ENCODE measurements at places on chromosomes 6 and 20.
A peak's percentile ranks its signal among the peaks of the same experiment; 100 is the strongest.

DNA sequence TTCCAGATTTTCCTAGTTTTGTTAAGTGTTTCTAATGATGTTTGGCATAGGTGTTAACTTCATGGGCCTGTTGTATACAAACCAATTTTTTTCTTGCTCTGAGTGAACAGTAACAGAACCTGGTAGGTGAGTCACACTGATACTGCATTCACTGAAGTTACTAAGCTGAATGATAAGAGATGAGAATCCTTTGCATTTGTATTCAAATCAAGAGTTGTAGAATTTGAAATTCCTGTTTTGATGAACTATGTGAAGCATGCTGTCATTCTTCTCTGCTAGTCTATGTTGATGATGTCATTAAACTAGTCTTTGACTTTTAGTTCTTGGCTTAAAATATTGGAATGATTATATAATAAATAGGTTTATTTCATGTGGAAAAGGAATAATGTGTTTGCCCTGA lies 37.9 kb downstream of the PTPRA start:
- no peak for DNase-seq

DNA sequence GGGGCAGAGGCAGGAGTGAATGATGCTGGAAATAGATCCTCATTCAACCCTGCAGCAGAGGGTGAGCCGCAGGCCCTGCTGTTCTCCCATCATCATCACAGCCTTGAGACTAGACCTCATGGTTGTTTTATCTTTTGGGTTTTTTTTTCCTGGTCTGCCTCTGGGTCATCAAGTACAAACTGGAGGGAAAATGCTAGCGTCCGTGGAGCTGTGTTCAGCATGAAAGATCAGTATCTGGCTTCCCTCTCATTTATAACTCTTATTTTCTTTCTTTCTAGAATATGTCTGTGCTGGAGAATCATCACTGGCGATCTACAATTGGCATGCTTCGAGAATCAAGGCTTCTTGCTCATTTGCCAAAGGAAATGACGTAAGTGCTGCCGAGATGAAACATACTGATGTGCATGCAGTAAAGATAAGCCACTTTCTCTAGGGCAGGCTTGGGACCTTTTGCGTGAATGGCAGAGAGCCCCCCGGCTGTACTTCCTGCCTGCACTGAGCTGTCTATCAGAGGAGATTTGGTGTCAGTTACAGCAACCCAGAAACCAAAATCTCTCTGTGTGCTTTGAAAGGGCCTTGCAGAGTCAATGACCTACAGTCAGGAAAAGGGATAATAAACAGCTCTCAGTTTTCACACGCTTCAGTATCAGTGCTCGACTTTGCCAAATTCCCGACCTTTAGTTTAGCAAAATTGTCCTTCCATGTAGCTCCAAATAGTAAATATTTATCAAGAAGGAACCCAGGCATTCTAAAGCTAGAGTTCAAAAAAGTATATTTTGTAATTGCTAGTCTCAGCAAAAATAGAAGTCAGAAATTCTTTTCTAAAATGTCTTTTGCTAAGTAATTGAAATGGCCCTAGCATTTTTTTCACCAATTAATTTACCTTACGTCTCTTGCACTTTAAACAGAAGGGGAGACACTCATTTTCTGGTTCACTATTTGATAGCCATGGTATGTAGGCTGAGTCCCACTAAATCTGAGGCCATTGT lies 76.3 kb downstream of the MTFR2 start:
- DNase-seq: no peak

GRCh38 chr20:38002422-38002821 lies 30.8 kb downstream of the TTI1 start:
- no peak for DNase-seq

GRCh38 chr6:158661156-158661685 lies 11.4 kb downstream of the SYTL3 start:
- DNase-seq: no peak

DNA sequence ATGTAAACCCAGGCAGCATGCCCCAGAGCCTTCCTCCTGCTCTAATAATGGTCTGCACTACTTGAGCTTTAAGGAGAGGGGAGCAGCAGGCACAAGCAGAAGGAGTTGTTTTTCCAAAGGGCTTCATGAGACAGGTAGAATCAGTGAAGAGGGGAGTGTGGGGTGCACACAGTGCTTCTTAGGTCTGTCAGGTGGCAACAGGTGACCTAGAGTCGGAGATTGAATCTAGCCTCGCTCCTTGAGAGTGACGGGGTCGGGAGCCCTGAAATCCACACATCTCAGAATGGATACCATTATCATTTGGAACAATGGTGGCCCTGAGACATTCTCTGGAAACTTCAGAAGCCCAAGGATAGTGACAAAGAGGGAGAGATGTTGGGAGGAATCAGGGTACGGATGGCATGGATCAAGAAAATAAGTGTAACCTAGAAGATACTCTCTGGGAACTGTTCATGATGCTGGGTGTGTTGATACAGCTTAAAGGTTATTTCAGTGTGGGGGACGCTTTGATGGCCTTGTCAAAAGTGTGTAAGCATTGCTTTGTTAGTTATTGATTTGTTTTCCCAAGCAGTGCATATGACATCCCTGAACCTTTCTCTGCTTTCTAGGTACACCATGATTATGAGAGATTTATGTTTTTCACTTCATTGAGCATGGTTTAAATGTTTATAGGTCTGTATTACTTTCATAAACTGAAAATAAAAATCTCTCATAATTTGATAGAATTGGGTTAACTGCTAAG lies 77.8 kb upstream of the L3MBTL3 start:
- no peak for DNase-seq

GRCh38 chr20:31573555-31574321 lies 31.4 kb upstream of the ID1 start:
- peak; percentile 35 for DNase-seq

GRCh38 chr6:40444811-40445210 lies 142.4 kb downstream of the LRFN2 start:
- no peak for DNase-seq

DNA sequence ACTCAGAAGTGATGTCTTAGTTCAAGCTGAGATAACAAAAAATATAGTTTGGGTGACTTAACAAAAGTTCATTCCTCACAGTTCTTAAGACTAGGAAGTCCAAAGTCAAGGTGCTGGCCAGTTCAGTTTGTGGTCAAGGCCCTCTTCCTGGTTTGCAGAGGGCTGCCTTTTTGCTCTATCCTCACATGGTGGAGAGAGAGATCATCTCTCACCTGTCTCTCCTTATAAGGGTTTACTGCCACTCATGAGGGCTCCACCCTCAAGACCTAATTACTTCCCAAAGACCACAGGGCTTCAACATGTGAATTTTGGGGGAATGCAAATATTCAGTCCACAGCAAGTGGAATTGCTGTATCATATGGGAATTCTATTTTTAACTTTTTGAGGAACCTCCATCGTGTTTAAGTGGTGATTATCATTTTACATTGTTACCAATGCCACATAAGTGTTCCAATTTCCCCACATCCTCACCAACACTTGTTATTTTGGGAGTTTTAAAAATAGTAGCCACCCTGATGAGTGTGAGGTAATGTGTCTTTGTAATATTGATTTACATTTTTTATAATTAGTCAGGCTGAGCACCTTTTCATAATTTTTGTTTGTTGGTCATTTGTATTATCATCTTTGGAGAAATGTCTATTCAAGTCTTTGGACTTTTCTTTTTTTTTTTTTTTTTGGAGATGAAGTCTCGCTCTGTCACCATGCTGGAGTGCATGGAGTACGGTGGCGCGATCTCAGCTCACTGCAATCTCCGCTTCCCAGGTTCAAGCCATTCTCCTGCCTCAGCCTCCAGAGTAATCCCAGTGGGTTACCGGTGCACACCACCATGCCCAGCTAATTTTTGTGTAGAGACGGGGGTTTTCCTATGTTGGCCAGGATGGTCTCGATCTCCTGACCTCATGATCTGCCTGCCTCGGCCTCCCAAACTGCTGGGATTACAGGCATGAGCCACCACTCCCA lies 112.2 kb downstream of the SESN1 start:
- no peak for DNase-seq

Data from cerebellar cortex (tissue), 1 donor.